ENCODE measurements at places on chromosomes 2 and 18.

DNA sequence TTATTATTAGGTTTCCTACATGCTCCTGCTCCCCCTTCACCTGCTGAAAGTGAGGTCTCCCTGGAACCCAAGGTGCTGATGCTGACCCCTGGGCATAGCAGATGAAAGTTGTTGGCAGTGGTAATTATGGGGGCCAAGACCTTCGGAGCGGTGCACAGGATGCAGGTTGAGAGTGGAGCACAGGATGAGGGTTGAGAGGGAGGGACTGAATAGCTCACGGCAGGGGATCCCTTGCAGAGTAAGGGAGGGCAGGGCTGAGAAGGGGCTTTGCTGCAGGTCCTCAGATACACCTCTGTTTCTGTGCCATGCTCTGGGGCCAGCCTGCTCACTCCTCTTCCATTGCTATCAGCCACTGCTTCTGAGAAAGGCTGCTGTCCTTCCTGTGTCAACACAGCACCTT, 163.3 kb downstream of the FHOD3 start:
- no peak for DNase-seq

DNA sequence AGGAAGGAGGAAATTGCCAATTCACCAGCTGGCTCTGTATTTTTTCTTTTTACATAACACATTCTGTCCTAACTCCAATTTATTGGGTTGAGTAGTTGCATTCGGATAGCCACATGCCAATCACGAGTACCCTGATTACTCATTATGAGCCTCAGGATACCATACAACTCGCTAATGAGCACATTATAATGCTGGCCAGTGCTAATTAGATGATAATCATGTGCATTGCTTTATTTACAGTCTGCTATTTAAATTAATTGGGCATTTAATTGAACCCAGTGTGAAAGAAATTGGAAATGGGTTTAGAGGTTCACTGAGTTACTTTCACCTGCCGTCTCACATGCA, 15.2 kb downstream of the G6PC2 start:
- no peak for DNase-seq

GRCh38 chr2:183125659-183126341, 1.6 kb downstream of the NUP35 start:
- peak; percentile 56 for DNase-seq

- peak; percentile 44 for DNase-seq
Observed at GRCh38 chr2:68362069-68362468, 3.0 kb upstream of the PLEK start.

GRCh38 chr2:121803503-121803902, 48.1 kb downstream of the TSN start:
- DNase-seq, result no peak

GRCh38 chr2:137937246-137937645, 27.0 kb upstream of the HNMT start:
- DNase-seq, result no peak

- DNase-seq, result no peak
Observed at GRCh38 chr18:37667836-37668235, 102.2 kb upstream of the CELF4 start.
